ENCODE measurements at places on chromosomes 1 and 21.

DNA sequence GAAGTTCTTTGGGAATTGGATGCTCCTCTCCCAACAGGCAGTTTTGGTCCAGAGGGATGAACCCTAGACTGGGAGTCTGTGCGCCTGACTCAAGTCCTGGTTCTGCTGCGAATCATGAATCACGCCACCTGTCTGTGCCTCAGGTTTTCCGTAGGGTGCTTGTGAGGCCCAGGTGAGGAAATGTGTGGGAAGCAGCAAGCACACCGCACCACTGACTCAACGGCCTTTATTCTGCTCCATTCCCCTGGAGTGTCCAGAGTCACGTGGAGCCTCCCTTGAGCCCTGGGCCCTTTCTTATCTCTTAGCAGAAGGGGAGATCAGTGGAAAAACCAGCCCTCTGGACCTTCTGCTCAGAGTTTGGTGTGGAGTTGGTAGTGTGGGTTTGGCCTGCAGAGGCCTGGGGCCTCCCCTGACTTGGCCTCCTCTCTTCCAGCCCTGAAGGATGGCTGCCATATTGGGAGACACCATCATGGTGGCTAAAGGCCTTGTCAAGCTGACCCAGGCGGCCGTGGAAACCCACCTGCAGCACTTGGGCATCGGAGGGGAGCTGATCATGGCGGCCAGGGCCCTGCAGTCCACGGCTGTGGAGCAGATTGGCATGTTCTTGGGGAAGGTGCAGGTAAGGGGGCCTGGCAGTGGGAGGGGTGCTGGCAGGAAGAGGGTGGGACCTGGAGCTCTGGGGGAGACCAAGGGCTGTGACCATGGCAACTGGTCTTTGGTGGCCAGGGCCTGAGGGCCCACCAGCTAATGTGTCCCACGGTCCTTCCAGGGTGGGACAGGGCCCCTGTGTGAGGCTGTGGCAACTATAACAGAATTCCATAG lies 21.1 kb downstream of the COQ8A start:
- no peak for DNase-seq

DNA sequence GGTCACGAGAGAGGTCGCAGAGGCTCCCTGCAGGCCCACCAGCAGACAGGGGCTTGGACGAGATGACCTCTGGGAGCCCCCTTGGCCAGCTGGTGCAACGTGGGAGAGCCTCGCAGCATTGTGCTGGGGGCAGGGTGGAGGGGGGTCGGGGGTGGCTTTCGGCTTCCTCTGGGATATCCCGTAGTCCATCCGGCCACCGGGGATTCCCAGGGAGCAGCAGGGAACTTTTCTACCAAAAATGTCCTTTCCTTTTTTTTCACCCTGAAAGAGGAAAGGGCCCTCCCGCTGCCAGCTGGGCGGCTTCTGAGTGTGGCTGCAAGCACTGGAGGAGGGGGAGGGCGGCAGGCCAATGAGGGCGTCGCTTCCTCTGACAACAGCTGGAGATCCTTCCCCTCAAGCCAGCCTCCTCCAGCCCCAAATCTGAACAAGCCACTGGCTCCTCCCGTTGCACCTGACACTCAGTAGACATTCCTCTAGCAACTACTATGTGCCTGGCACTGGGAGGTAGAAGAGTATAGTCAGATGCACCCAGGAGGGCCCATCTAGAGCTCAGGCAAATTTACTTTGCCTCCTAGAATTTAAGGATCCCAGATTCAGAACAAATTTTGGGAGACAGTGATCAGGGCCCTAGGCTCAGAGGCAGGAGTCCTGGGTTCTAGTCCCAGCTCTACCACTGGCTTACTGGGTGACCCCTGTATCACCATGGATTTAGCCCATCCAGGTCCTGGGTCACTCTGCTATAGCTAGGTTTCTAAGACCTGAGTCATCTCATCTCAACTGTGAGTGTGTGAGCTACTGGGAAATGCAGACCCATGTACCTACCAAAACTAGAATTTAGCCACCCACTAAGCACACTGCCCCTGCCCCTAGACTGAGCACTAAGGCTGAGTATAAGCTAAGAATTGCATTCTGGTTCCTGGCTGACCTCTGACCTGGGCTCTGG lies 2.7 kb downstream of the MOB3C start:
- no peak for DNase-seq

DNA sequence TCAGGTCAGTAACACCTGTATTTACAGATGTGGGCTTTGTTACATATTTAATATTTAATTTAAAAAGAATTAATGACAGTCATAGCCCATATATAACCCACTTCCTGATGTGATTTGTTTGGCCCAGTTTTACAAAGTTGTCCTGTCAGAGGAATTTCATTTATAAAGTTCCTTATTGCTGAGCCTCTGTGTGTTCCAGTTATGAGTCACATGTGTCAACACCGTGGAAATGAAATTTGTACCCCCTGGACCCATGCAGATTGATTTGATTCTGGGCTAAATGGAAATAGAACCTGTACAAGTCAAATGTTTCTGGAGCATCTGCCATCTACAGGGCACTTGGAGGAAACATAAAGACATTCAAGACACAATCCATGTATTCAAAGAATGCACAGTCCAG lies 149.2 kb downstream of the CACNA1E start:
- DNase-seq: no peak

DNA sequence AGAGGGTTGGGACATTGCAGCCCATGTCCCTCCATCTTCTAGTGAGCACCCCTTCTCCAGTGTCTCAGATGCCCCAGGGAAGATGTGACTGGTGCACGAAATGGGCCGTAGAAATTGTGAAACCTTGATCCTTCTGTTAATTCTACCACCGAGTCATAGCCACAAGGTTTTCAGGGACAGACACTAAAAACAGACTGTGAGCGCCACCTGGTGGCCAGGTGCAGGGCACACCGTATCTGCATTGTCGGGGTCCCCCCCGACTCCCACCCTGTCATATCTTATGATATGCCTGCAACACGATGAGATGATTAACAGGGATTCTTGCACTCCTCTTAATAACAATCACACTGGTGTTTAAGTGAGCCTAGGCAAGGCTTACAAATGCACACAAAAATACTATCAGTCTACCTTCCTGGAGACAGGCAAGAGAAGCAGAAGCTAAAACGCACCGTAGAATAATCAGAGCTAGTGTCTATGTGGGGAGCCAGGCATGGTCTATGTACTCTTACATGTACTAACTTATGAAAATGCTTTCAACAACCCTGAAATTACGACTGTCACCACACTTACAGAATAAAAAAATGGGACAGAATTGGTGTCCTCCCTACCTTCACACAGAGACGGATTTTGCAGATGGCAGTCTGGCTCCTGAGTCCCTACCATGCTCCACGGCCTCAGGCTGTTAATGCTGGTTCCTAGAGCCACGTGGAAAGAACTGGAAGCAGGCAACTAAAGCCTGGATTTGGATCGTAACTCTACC lies 57.9 kb downstream of the FHAD1 start:
- DNase-seq: peak; percentile 70

- no peak for DNase-seq
These were observed 15.9 kb downstream of the CLDN14 start for GRCh38 chr21:36463991-36464390.

DNA sequence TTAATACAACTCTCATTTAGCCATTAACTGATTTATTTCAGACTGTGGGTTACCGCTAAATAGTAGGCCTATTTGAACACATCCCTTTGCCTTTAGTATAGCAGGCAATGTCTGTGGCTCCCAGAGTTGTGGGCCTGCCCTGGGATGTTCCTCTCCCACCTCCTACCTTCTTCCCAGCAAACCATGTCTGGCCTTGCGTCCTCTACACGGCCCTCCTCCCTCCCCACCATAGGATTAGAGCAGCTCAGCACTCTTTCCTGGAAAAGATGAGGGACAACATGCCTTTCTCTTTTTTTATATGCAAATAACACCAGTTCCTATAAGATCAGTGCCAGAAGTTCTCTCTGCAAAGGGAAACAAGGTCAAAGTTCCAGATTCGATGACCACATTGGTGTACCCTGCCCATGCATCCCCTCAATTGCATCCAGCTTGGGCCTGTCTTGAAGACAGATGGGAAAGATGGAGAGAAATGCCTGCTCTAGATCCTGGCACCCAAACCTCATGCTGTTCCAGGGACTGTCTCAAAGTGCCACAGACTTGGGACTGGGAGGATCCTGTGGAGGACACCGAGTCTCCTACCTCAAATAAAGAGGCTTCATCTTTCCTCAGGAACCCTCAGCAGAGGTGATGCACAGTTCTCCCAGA lies 57.2 kb downstream of the CD46 start:
- no peak for DNase-seq

DNA sequence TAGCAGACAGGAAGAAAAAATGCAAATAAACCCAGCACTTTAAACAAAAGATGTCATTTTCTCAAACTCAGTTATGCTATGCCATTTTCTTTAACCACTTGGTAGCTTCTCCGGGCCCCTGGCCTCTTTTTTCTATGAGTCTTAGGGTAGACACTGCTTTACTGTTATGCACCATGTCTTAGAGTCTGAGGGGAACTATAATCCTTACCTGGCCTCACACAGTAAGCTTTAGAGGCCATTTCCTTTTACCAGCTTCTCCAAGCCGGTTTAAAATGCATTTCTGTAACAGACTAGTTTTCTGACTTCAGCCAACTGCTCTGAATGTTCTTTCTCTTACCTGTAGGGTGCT lies 73.7 kb upstream of the EDEM3 start:
- no peak for DNase-seq

DNA sequence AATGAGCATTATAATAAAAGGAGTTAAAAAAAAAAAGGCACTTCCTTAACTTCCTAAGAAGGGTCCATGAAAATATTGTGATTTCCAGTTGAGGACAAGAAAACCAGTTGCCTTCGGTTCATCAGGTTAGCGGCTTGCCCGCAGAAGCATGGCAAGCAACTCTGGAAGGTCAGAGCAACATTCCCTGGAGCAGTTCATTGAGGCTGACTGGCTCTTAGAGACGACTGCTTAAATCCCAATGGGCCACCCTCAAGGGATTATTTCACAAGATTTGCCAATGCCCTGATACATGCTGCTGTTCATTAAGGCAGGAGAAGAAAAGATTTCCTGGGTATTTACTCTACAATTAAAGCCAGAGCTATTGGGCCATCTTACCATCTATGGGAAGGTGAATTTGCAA lies 29.0 kb upstream of the CASQ2 start:
- DNase-seq: no peak

GRCh38 chr1:115467196-115467595 lies 129.1 kb upstream of the NGF start:
- DNase-seq: no peak

DNA sequence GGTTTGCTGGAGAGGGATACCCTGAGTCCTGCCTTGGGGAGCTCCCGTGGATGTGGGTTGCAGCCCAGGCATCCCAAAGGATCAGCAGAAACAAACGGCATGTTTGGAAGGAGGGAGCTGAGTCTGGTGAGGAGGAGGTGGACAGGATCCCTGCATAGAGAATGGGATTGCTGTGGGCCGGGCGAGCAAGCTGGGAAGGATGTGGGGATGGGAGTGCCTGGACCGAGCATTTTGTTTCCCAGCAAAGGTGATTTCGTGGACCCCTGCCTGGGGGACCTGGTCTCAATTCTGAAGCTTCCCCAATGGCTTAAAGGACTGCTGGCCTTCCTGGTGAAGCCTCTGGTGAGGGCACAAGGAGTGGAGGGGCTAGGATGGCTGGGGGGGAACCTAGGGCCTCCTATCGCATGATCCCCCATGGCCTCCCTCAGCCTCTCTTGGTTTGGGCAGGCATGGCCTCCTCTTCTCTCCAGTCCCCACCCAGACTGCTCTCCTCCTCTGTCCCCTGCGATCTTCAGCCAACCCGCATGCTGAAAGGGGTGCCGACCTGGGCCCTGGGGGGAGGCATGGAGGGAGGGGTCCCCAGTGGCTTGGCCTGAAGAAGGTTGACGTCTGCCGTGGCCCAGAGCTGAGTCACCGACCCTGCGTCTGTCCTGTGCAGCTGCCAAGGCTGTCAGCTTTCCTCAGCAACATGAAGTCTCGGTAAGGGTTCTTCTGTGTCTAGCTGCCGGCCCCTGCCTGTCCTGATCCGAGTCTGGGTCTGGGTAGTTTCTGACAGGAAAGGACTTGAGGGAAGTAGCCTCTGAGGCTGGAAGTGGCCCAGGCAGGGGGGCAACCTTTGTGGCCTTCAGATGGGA lies 16.3 kb downstream of the FAAH start:
- no peak for DNase-seq

Measured in activated T-cell treated with anti-CD3 and anti-CD28 coated beads, Interleukin-2, amount 50 U/mL, for 4 hours (primary cell).